ENCODE measurements at places on chromosomes 5 and 9.
A peak's percentile ranks its signal among the peaks of the same experiment; 100 is the strongest.

DNA sequence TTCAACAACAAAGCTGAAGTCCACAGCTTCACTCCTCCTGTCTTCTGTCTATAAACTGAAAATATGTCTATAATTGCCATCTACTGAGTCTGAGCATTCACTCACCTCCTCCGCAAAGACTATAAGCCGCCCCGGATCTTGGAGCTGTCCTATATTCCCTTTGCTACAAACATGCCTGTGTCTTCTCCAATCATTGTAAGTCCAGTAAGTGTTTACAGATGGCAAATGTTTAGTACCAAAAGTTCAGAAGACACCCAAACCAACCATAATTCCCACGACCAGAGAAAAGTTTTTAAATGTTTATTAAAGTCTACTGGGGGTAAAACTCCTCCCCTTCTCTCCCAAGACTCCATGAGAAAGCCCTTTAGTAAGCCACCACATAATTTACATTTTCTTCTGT, 80.9 kb downstream of the EBF1 start:
- no peak for DNase-seq

- no peak for DNase-seq
Observed at GRCh38 chr9:123914517-123915196, 15.3 kb downstream of the DENND1A start.

DNA sequence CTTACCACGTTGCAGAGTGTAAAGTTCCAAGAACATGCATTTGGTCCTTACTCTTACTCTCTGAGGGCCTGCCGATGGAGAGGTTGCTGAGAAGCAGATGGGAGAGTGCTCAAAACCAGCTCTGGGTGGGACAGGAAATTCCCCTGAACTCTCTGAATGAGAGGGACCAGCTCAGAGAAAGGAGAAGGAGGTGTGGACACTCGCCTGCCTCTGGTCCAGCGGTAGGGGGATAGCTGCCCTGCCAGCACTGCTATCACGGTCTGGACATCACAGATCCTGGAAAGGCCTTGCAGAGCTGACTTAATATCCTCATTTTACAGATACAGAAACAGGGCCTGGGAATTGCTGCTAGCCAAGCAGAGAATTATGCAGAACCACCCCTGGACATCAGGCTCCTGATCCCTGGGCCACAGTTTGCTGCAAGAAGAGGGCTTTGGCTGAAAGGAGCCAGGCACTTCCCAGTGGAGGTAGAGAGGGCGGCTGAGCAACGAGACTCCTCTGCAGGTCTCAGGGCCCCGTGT, 4.9 kb downstream of the TRAF1 start:
- no peak for DNase-seq

DNA sequence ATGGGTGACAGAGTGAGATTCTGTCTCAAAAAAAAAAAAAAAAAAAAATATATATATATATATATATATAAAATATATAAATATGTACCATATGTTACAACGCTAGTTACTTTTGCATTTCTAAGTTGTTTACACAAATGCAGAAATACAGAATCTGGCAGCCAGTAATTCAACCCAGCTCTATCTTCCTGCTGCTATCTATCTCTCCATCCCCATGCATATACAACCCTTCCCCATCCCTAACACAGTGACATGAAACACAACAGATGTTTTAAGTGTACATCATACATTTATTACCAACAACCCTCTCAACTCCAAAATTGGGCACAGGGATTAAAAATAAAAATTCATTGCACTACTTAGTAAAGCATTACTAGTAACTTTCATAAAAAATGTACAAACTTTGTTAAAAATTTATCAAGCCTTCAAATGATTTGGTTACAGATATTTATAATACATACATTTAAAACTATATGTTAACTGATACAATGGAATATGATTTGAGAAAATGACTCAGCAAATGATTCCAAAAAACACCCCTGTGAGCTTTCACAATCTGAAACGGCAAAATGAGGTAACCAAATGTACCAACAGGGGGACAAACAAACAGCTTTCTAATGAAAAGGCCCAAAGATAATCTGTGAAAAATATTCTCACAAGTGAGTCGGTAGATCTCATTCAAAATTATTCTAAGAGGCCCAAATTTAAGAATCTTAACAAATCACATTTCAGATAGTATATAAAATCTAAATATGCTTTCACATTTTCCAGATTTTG, 63.8 kb downstream of the RNF38 start:
- DNase-seq, result no peak

- DNase-seq, result no peak
Observed at GRCh38 chr9:81456431-81457006, 232.8 kb downstream of the TLE1 start.

GRCh38 chr9:75432386-75432785, 344.1 kb downstream of the OSTF1 start:
- DNase-seq, result no peak

- no peak for DNase-seq
Observed at GRCh38 chr5:176612855-176613254, 2.9 kb upstream of the GPRIN1 start.

DNA sequence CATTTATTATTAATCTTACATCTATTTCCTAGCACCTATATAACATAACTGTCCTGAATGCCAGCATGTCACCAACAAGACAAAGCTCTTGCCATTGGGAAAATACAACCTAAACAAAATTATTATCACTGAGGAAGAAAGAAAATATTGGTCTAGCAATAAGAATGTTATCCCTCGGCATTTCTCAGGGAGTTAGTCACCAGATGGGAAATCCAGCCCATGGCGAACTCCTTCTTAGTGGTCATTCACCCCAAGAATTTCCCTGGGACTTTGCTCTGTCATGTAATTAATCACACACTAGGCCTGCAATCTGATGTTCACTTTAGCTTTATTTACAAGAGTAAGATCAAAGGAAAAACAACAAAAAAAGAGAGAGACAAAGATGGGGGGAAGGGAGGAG, 56.1 kb upstream of the TAS2R1 start:
- no peak for DNase-seq

GRCh38 chr5:10870791-10871190, 109.8 kb upstream of the DAP start:
- DNase-seq, result no peak

- DNase-seq, result no peak
Observed at GRCh38 chr5:78003919-78004318, 227.8 kb upstream of the TBCA start.

DNA sequence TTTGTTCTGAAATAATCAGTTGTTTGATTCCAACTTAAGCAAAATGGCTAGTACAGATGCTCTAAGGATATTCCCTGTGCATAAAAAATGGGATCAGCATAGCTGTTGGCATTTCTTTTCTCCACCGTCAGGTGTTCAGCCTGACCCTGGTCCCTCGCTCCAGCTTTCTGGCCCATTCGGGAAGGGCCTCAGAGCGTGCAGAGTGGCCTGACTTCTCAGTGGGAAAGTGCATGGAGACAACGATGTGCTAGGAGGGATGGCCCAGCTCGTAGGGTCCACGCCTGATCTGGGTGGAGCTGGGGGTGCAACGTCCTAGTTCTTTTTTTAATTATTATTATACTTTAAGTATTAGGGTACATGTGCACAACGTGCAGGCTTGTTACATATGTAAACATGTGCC, 319.1 kb upstream of the IRX4 start:
- DNase-seq, result no peak

DNA sequence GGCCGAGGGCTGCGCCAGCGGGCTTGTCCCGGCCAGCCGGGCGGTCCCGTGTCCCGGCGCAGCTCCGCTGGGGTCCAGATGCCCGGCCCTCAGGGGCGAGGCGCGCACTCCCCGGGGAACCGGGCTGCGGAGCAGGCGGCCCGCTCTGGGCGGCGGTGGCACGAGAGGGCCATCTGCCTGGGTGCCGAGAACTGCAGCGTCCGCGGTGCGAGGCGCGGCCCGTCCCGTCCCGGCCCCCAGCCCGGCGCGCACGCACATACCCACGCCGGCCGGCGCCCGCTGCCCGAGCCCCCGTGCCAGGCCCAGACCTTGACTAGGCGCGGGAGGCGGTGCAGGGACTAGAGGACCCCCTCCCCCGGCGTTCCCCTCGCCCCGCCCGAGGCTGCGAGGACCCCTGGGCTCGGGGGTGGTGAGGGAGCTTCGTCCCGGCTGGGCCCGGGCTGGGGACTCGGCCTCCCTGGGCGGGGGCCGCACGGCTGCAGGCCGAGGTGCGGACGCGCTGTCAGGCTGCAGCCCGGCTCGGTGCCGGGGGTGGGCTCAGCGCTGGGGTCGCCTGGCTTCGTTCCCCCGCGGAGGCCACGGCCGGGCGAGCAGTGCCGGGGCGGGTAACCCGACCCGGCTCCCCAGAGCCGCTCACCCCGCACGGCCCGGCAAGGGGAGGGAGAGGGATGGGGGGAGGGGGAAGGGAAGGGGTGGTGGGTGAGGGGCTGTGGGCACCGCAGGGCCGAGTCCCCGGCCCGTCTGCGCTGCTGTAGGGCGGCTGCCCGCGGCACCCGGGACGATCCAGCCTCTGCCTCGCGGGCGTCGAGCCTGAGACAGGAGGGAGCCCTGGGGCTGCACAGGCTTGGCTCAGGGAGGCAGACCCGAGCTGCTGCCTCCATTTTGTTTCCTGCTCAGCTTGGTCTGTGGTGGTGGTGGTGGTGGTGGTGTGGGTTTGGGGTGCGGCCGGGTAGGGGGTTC, 1.2 kb upstream of the NSD1 start:
- no peak for DNase-seq

DNA sequence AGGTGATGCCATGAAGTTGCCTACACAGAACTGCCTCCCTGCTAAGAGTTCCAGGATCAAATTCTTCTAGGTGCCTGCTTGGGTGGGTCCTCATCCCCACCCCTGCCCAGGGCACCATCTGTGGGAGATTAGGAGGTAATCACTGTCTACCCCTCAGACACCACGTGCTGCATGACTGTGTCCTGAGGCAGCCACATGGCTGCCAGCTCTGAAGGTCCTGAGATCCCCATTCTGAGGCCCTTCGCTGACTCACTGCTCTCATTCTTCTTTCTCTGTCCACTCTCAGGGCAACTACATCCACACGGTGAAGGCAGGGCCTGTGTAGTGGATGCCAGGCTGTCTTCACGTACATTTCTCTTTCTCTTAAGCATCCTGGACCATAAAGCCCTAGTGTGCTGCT, 222.9 kb upstream of the ANKRD55 start:
- no peak for DNase-seq

- DNase-seq, result no peak
Observed at GRCh38 chr5:62522811-62523210, 55.8 kb upstream of the LRRC70 start.

DNA sequence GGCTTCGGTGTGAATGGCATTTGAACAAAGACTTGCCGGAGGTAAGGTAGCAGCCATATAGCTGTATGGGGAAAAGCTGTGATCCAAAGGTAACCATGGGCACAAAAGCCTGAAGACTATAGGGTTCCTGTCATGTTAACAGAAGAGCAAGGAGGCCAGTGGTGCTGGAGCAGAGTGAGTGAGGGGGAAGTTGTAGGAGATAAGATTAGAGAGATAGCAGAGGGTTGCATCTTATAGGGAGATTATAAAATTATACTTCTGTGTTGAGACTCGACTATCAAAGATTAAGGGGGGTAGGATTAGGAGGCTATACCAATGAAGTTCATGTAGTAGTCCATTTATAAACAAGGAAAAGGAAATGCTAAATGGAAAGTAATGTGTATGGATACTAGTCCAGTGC, 3.3 kb downstream of the NCBP1 start:
- peak; percentile 11 for DNase-seq

GRCh38 chr5:60809891-60810425, 34.1 kb downstream of the ELOVL7 start:
- DNase-seq, result no peak

GRCh38 chr9:71145179-71145578, 23.8 kb upstream of the TRPM3 start:
- no peak for DNase-seq

DNA sequence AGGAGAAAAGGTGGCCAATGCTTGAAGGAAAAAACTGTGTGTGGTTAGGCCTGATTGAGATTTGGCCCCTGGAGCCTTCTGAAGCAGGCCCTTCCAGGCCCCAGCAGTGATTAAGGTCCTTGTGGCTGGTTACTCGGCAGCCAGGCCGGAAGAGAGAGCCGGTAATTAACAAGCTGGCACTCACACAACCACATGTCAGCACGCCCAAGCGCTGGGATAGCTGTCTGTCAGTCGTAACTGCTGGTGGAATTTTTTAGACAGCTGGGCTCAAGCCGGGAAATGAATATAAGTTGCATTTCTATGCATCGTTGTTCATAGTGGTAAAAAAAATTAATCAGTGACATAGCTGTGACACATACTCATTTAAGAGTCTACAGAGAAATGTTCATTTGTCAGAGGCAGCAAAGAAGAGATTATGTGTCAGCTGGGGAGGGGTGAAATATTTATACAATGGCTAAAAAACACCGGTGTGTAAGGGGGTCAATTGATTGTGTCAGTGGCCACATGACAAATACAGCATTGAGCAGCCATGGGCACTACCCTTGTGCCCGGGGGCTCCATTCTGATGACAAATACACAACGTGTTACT, 13.7 kb upstream of the ARAP3 start:
- DNase-seq, result no peak

DNA sequence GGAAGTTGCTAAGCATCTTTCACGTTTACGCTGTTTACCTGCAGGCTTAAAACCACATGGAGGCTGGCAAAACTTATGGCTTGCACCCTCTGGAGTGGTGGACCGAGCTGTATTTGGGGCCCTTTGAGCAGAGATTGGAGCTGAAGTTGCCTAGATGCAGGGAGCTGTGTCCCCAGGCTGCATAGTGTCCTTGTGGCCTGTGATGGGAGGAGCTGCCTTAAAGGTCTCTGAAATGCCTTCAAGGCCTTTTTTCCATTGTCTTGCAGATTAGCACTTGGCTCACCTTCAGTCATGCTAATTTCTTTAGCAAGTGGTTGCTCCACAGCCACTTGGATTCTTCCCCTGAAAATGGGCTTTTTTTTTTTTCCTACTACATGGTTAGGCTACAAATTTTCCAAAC, 81.5 kb upstream of the CHD1 start:
- no peak for DNase-seq

DNA sequence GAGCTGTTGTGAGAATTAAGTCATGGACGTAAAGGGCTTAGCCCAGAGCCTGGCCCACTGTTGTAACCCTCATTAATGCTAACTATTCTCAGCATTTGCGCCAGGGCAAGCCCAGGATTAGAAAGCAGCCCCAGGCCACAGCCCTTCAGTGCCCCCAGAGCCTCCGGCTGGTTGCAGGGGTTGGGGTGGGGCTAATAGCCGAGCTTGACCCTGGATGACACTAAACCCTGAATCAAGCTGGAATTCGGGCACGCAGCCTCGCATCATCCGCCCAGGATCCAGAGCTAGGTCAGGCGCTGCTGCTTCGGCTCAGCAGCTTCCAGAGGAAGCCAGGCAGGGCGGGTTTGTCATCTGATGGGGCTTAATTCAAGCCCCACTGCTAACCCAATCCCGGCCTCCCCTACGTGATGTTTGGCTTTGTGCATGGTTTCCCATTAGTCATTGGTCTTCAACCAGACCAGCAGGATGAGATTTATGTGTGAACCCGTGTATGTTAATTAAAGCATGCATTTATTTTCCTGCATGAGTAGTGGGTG, 1.2 kb upstream of the MEGF9 start:
- DNase-seq, result no peak
